ENCODE measurements at places on chromosomes 6 and 20.

DNA sequence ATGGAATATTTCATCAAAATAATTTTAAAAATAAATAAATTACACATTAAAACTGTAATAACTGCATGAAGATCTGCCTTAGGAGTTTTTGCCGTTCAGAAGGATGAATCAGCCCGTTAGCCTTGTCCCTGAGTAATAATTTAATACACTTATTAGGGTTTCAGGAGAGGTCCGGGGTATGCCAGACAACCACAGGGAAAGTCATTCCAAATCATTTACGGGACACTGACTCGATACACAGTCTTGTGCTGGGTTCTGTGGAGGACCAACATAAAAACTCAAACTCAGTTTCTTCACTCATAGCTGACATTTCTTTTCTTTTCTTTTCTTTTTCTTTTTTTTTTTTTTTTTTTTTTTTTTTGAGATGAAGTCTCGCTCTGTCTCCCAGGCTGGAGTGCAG, 735 bp upstream of the LY6G6F start:
- no peak for DNase-seq

GRCh38 chr6:79687759-79688158, 56.6 kb downstream of the SH3BGRL2 start:
- DNase-seq, result no peak

GRCh38 chr20:62352402-62353288, 14.5 kb downstream of the LAMA5 start:
- DNase-seq, result no peak

- no peak for DNase-seq
Measured at GRCh38 chr20:52441710-52442109, 250.1 kb upstream of the ZFP64 start.

GRCh38 chr20:39108746-39109145, 146.6 kb downstream of the DHX35 start:
- DNase-seq, result no peak

DNA sequence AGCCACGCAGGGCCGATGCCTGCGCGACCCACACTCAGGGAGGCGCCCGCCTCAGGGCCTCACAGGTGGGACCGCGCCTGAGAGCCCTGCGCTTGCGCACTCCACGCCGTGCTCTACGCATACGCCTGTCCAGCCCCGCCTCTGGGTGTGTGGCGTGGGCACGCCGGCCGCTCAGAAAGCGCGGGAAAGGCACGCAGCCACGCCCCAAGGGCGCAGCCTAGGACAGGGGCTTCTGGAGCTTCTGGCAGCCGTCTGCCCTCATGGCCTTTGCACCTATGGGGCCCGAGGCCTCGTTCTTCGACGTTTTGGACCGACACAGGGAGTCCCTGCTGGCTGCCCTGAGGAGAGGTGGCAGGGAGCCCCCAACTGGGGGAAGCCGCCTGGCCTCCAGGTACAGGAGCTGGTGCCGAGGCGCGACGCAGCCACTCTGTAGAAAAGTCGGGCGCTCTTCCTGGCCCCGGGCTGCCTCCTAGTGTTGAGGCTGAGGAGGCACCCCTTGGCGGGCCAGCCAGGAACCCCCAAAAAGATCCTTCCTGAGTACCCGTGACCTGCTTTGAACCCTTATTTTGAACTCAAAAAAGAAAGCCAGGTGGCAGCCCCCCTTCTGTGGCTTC, at the start of gene SPO11:
TSS of gene SPO11 (plus strand) at position 196 of the 614 bp plus-strand sequence. CDS start at position 261, 65 bp downstream.
- no peak for DNase-seq

DNA sequence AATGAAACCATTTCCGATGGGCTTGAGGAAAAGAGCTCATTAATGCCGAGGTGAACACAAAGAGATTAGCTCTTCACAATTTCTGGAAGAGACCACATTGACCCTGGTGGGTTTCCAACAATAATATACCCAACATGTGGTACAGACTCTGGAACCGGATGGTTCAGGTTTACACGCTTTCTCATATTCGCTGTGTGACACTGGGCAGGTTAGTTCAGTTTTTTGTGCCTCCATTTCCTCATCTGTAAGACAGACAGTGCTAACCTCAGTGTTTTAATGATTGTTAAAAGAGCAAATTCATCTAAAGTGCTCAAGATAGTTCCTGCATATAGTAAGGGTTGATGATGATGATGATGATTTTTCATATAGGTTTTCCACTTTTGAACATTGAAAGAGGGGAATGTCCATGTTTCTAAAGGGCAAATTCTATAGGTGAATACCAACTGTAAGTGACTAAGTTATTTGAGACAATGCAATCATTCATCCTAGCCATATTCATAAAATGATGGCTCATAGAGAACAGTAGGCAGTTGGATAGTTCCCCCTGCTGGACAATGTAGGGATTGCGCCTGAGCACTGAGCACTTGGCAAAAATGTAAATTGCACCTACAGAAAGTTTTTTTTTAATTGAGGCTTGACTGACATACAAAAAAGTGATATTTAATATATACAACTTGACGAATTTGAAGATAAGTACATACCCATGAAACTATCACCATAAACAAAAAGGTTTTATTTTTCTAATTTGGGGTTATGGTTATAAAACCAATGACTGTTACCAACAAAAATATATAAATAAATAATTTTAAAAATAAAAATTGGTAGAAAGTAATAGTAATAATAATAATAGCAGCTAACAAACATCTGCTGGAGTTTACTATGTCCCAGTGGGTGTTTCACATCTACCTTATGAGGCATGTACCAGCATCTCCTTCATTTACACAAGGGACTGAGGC, 2.1 kb upstream of the PERP start:
- peak; percentile 63 for DNase-seq

- no peak for DNase-seq
Measured at GRCh38 chr20:34129518-34130162, 17.6 kb upstream of the EIF2S2 start.

GRCh38 chr20:60007464-60007863, 49.2 kb downstream of the CDH26 start:
- no peak for DNase-seq

Data from activated CD8-positive, alpha-beta memory T cell treated with anti-CD3 and anti-CD28 coated beads for 1 hour (primary cell).